CD4-positive, alpha-beta memory T cell (primary cell): ENCODE measurements at places on chromosomes 11 and 22. TPM values are rescaled to one million over a fixed set of nuclear protein-coding genes. Genes with fewer than 3 reads are reported as not detected.

DNA sequence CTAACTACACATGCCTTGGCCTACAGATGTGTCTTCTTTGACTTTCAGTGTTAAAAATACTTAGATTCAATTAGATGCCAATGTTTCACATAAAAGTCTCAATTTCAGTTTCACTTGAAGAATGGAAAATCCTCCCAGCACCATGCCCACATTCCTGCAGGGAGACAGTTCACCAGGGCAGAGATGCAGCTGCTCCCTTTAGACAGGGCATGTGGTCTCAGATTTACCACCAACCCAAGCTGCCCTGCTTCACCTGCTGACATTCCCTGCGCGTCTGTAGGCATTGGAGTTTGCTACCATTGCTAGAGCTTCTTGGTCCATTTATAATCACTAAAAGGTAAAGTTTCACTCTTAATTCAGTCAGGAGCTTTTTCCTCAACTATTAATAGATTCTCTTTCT, 113.9 kb downstream of the ARFGAP2 start:
- no peaks in the 10 kb centered on the region for H3K36me3 ChIP-seq
- no peak overlapping the region for H3K4me3 ChIP-seq
- DNase-seq, result no peak

DNA sequence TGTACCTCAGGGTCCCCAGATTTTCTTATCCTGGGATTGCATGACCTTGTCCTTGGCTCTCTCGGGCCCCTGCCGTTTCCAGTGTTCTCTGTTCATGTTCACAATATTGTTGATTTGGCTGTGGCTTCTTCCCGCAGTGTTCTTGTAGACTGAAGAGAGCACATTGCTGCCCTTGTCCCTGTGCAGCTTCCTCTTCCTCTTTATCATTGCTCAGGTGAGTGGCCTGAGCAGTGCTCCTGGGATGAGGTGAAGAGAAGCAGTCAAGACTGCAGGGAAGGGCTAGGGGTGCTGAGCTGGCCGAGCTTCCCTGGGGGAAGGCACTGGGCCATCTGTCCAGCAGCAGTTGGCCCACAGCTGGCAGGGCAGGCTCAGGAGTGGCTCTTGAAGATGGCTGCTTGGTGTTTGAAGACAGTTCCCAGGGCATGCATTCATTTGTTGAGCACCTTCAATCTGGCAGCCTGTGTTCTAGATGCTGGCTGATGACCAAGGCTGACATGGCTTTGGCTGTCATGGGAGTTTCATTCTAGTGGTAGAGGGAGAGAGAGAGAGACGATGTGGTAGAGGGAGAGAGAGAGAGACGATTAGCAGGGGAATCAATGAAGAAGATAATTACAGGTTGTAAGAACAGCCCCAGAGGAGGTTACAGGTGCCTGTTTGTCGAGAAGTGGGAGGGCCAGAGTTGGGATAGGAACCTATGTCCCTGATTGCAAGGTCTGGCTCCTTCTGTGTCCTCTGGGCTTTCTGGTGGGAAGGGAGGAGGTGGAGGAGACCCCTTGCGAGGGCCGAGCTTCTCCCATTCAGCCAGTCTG, 17.4 kb downstream of the BMAL1 start:
- no peak overlapping the region for H3K27ac ChIP-seq
- no peak for DNase-seq
- H3K27me3 ChIP-seq, result no peaks in the 10 kb centered on the region
- H3K4me3 ChIP-seq, result no peak overlapping the region

GRCh38 chr11:96203567-96204365, 139.2 kb downstream of the MAML2 start:
- no peak overlapping the region for H3K4me3 ChIP-seq
- no peaks in the 10 kb centered on the region for H3K36me3 ChIP-seq
- DNase-seq, result no peak
- H3K27ac ChIP-seq, result peak overlapping the region; percentile 32
- H3K4me1 ChIP-seq, result peaks cover 79% of the 10 kb centered on the region

- DNase-seq, result peak; percentile 54
- peaks cover 48% of the 10 kb centered on the region for H3K4me1 ChIP-seq
- peak overlapping the region; percentile 50 for H3K27ac ChIP-seq
- H3K27me3 ChIP-seq, result no peaks in the 10 kb centered on the region
- H3K36me3 ChIP-seq, result peaks cover 5% of the 10 kb centered on the region
Measured at GRCh38 chr22:26579331-26579886, 10.5 kb downstream of the TPST2 start.

- H3K4me3 ChIP-seq, result no peak overlapping the region
- no peaks in the 10 kb centered on the region for H3K4me1 ChIP-seq
- H3K36me3 ChIP-seq, result no peaks in the 10 kb centered on the region
- no peaks in the 10 kb centered on the region for H3K27me3 ChIP-seq
Measured at GRCh38 chr11:19474954-19475721, 234.4 kb upstream of the E2F8 start.

DNA sequence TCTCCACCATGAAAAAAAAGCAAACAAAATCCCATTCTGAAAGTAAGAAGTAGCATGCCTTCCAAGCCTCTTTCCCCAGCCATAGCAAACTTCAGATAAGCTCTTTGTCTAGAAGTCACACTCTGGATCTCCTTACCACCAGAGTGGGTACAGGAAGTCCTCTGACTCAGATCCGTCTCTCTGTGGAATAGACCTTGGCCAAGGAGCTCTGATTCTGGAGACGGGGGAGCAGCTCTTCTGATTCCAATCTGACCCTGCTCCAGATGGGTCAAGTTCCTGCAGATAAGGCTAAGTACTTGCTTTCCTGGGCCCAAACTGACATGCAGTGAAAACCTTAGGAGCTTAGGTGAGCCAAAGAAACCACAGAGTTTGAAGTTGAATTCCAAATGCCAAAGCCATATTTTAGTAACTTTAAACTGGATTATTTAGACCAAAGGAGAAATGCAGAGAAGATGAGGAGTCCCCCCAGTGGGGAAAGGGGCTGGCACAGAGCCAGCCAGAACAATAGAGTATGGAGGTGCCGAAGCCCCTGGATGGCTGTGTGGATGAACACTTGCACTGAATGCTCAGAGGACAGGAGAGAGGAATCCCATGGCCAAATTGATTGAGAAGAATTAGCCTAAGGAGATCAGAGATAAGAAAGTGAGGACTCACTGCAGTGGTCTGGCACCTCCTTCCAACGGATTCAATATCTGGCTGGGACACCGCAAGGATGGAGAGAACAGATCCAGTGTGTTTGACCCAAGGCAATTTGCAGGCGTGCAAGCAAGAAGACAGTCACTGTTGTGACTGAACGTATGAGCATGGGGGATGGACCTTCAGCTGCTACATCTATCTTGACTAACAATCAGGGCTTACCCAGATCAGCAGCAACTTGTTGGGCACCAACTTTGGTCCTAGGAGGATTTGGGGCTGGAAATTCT, 54.9 kb downstream of the ENDOD1 start:
- no peak overlapping the region for H3K27ac ChIP-seq
- H3K4me1 ChIP-seq, result no peaks in the 10 kb centered on the region
- H3K27me3 ChIP-seq, result no peaks in the 10 kb centered on the region
- no peak for DNase-seq
- H3K36me3 ChIP-seq, result no peaks in the 10 kb centered on the region

Gene PRAME
- total RNA-seq, result not detected

Gene MRPL48
- 24.9 TPM for total RNA-seq
